ENCODE measurements at places on chromosomes 2 and 18.

DNA sequence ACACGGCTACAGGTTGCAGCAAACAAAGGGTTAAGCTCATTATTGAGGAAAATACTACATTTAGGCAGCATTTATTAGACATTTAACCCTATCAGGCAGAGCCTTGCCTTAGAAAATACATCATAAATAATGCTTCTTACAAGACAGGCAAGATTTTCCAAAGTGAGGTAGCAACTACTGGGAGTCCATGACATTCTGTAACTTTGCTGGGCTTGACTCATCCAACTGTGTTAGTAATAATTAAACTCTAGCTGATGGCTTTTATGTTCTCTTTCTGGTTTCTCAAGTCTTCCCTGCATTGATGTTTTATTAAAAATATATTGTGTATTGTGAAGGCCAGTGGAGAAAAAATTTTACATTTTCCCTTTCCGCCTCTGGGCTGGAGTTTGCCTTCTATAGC is 291.3 kb downstream of the AFF3 start:
- DNase-seq: no peak

GRCh38 chr2:215614296-215614695 is 178.4 kb upstream of the FN1 start:
- no peak for DNase-seq

DNA sequence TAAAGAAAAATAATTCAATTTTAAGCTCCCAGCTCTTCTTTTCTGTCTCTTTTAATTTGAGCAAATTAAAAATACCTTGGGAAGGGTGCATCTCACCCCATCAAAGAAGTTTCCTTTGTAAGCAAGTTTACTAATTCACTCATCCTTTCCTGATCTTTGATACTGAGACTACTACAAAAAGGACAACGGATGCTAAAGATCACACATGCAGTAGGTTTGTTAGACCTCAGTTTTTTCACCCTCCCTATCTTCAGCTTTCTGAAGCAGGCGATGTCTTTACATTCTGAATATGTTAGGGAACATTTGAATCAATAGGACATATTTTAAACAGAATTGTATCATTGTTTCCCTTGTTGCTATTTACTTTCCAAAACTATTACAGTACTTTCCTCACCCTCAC is 6.0 kb upstream of the HNRNPLL start:
- no peak for DNase-seq

GRCh38 chr2:28343184-28343942 is 49.3 kb upstream of the FOSL2 start:
- no peak for DNase-seq

- no peak for DNase-seq
Measured at GRCh38 chr2:219739066-219739465, 111.6 kb downstream of the SLC4A3 start.

GRCh38 chr2:221350616-221351015 is 221.5 kb downstream of the EPHA4 start:
- no peak for DNase-seq

DNA sequence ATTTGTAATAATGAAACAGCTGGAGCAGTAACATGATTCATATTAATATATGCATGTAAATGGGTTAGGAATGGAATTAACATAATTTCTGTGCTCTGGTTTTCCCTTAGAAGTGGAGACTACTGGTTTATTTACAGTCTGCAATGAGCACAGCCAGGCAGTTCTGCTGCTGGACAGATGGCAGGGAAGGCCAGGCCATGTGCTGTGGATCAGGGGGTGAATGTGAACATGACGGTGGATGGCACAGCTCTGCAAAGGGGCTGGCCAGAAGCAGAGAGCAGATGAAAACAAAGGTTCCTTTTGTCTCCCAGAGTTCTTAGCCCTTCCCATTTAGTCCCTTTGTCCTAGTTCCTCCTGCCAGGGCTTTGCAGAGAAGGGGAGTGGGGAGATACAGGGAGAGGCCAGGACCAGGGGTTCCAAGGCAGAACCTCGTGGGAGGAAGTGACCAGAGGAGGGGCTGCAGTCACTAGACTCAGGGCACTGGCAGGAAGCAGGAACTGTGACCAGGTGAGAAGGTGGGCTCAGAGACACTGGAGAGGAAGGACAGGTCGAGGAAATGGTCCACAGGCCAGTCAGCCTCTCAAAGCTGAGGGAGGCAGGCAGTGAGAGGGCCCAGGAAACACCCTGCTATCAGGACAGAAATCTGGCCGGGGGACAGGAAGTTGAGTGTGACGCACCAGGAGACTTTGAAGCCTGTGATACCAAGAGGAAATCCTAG is 112.9 kb upstream of the ATP8B1 start:
- DNase-seq: no peak

DNA sequence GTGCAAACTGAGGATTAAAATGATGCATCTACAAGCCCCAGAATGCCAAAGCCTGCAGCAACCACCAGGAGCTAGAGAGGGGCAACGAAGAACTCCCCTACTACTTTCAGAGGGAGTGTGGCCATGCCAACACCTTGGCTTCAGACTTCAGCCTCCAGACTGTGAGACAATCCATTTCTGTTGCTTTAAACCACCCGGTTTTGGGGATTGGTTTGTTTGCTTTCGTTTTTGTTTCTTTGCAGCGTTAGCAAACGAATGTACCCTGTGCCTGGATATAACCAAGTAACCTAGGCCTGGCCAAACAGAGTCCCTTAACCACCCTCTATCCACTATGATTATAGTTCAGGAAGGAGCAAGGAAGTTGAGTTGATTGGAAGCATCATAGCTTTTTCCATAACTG is 171.2 kb upstream of the NCK2 start:
- no peak for DNase-seq

- DNase-seq: no peak
Measured at GRCh38 chr2:10316860-10317259, 14.2 kb downstream of the HPCAL1 start.

DNA sequence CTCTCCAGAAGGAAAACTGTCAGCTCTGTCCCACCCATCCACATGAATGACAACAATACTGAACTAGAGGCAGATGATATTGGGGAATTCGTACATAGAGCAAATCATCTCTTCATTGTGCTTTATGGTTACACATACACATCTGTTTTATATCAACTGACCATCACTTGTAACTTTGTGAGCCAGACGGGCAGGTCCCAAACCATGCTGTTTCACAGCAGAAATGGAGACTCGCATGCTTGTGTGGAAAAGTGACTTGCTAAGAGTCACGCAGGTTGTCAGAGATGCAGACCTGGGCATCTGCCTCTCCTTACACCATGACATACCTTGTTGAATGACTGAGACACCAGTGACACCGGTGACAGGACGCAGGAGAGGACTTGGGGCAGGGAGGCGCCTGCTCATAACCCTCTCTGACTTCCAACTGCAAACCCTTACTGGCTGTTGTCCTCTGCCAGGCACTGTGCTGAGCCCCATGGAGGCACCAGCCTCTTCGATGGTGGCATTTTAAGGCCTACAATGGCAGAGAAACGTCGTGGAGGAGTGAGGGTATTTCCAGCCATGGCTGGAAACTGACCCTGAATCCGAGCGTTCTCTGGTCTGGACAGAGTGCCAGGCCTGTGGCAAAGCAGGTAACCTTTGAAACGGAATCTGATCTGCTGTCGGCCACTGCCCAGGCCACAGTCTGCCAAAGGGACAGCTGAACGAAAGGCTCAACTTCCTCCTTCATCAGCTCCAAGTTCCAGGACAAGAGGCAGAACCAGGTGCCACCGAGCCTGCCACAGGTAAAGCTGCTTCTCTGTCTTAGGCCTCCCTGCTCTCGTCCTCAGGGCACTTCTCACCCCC is 26.9 kb upstream of the ROCK2 start:
- no peak for DNase-seq

DNA sequence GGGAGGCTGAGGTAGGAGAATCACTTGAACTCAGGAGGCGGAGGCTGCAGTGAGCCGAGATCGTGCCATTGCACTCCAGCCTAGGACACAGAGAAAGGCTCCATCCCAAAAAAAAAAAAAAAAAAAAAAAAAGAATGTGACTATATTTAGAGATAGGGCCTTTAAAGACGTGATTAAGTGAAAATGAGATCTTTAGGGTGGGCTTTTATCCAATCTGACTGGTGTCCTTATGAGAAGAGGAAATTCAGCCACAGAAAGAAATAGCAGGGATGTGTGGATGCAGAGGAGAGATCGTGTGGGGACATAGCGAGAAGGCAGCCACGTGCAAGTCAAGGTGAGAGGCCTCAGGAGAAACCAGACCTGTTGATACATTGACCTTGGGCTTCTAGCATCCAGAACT is 69.9 kb upstream of the ACSL3 start:
- DNase-seq: no peak

GRCh38 chr2:235295831-235296230 is 198.0 kb upstream of the AGAP1 start:
- no peak for DNase-seq

DNA sequence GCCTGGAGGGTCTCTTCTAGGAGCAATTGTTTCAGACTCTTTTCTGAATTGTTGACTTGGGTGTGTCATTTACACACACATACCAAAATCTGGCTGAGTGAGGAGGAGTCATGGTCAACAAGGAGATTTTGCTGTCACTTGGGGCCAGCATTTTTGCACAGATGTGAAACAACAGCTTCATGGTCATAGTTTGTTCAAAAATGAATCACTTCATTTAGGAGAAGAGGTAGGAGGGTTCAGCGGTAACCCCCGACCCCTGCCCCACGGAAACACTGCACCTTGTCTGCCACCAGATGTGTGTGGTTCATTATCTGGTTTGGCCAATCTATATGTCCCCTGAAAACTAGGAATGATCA is 42.2 kb downstream of the LBH start:
- DNase-seq: no peak

DNA sequence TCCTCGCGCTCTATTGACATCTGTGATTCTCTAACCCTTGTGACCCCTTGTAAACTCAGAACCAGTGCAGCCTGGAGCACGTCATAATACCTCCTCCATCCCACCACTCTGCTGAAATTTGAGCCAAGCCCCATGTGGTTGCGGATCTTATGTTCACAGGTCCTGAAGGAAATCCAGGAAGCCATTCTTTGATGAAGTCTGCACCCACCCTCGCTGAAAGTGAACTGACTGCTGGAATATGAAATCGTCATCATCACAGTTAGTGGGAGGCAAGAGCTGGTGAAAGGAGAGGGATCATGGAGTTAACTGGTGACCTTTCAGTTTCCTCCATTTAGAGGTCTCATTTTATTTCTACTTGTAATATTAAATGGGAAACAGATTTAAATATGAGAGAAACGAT is 21.6 kb downstream of the ZEB2 start:
- DNase-seq: no peak

DNA sequence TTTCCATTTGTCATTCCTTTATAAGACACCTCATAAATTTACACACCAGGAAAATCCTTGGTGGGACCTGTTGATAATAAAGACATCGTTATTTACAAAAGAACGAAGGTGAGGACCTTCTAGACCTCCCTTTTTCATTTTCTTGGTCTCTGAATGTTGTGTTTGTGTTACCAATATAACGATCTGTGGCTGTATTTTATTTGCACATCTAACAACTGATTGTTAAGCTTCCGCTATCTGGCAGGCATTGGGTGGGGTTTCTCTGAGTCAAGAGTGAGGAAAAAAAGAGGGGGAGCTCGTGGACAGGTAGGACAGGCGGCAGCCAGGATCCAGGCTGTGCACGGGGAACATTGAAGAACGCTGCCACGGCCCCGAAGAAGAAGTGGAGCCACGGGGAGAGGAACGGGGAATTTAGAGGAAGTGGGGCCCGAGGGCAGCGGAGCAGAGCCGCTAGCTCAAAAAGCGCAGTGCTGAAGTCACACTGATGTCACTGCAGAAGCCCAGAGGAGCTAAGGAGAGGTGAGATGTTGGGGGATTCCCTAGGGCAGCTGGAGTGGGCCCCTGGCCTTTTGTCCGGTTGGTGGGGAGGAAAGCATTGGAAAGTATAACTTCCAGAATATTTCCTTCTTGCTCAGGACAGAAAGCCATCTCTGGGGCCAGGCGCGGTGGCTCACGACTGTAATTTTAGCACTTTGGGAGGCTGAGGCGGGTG is 20.9 kb upstream of the DNMT3A start:
- DNase-seq: peak; percentile 37

- DNase-seq: no peak
Measured at GRCh38 chr2:112699984-112700667, 20.7 kb upstream of the NT5DC4 start.

DNA sequence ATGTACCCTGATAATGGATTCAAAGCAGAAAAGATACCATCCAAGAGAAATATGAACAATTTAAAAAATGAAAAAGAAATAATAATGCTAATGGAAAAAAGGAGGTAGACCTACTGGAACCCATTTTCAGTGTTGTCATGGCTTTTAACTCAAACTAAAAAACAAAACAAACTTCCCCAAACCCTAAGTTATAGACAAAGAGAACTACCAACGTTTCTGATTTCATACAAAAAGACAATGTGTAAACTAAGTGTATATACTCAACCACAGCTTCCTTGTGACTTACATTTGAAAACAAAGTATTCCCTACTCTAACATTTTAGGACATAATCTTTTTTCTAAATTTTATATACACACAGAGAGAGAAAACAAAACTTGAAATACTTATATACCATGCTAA is 45.9 kb downstream of the ACVR1 start:
- no peak for DNase-seq

DNA sequence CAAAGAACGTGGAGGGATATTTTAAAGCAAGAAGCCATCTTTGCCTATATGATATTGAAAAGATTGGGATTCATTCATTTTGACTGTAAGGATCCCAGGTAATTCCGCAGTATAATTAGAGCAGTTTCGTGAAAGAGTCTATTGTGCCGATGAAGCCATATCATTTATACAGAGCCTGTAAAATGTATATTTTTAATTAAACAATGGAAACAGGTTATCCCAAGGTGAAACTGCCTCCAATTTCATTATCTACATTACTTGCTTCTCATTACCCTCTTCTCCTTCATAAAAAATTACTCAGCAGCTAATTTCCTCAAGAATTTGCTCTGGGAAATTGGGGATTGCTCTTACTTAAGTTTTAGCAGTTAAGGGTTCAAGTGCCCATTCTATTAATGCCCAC is 444.1 kb downstream of the SOCS6 start:
- DNase-seq: no peak

GRCh38 chr2:112821682-112822081 is 14.9 kb downstream of the IL1B start:
- no peak for DNase-seq

- DNase-seq: no peak
Measured at GRCh38 chr2:118981632-118982031, 39.6 kb downstream of the MARCO start.

DNA sequence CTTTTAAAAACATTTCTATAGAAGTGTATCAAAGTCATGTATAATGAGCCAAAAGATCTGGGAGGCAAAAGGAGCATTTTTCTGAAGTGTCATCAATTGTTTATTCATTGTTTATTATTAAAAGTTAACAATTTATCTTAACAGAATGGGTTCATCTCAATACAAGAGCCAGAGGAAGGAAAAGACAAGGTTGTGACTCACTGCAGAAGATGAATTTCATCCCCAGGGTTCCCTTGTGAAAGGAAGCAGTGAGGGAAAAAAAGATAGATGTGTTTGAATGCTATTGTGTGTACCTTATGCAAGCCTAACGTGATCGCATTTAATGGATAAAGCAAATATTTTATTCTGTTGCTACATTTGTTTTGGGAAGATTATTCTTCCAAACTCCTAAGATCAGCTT is 286.3 kb downstream of the PIEZO2 start:
- no peak for DNase-seq

- DNase-seq: no peak
Measured at GRCh38 chr2:237459226-237459625, 27.8 kb upstream of the MLPH start.
